ENCODE measurements at places on chromosomes 1 and 21.

GRCh38 chr1:160577671-160578070 lies 1.6 kb downstream of the CD84 start:
- DNase-seq = no peak

DNA sequence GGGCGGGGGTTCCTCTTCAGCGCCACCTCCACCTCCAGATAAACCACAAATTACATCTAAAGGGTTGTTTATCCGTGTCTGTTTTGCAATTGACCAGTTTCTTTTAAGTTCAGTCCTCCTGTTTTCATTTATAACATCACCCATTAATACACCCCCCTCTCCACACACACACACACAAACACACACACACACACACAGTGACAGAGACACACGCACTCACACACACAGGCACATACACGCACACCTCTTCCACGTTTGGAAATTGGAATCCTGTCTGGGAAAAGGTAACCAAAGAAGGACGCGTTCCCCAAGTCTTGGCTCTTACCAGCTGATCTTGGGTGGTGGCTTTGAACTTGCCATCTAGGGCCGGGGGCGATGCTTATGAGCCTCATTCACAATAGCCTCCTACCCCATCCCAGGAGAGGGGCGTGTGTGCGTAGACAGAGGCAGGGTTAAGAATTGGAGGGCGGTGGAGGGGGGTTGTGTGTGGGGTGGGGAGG lies 442 bp upstream of the CSMD2 start:
- DNase-seq = no peak

- no peak for DNase-seq
Observed at GRCh38 chr1:35563166-35563565, 5.6 kb downstream of the NCDN start.

- peak; percentile 36 for DNase-seq
Observed at GRCh38 chr1:22420455-22421053, 31.1 kb upstream of the ZBTB40 start.

- no peak for DNase-seq
Observed at GRCh38 chr21:26098772-26099397, 71.7 kb downstream of the APP start.

DNA sequence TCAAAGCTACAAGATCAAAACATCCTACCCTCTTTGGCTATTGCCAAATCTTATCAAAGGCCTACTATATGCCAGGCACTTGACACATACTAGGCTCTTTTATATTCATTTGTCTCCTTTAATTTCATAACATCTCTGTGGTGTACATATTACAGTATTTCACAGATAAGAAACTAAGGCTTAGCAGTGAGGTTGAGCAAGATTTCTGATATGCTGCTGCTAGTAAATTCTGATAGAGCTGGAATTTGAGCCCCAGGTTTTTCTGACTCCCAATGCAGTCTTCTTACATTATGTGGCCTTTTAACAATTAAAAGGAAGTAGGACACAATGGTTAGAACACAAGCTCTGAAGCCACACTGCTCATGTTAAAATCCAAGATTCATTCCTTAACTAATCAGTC lies 16.8 kb downstream of the CCDC185 start:
- no peak for DNase-seq

- DNase-seq = no peak
Observed at GRCh38 chr1:35243691-35244090, 24.8 kb upstream of the ZMYM4 start.

- no peak for DNase-seq
Observed at GRCh38 chr1:94118471-94118870, 2.5 kb downstream of the ABCA4 start.

DNA sequence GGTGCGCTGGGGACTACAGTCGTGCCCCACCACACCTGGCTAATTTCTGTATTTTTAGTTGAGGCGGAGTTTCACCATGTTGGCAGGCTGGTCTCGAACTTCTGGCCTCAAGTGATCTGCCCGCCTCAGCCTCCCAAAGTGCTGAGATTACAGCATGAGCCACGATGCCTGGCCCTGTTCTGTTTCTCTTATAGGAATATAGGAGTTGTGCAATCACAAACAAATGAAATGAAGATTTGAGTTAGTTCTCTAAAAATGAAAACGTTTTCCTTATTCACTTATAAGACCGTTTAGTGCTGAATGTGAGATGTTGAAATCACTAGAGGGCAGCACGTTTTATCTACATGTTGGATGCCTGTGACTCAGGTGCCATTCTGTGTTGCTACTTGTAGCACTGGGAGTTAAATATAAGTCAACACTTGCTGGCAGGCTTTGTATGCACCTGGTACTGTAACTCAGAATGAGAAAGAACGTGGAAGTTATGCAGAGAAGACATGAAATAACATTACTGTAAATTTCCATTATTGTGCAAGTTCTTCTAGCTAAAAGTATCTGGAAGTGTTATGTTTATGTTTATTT lies 45.8 kb downstream of the MIGA1 start:
- DNase-seq = no peak

GRCh38 chr1:64107632-64108031 lies 95.8 kb upstream of the UBE2U start:
- no peak for DNase-seq

DNA sequence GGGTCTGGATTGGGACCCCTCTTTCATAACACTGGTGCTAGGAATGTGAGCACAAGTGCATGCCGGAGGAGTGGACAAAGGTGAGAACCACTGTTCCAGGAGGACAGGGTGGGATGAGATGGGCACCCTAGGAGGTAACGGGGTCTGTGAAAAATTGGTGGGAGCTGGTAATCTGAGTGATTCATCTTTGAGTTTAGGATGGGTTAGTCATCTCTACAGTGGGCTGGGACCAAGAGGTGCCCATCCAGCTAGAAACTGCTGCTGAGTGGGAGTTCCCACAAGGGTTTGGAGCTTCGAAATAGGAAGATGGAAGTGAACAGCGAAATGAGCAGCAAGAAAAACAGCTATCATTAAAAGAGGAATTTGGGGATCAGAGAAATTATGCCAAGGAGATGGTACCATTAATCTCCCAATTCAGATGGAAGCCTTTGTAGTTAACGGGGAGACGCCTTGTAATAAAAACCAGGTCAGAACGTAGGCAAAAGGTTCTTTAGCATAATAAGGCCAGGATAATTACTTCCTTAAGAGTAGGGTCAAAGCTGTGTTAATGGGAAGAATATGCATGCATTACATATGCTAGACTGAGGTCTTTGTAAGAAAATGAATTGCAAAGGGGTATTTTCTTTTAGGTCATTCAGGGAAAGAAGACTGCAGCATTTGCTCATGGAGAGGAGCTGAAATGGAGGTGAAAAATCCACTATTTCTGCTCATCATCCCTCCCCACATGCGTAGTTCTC lies 55.5 kb downstream of the OLFML3 start:
- no peak for DNase-seq

GRCh38 chr1:234437423-234438171 lies 41.4 kb downstream of the TARBP1 start:
- no peak for DNase-seq

GRCh38 chr21:16550118-16550517 lies 820.3 kb downstream of the USP25 start:
- DNase-seq = no peak

GRCh38 chr1:167168424-167168823 lies 52.3 kb upstream of the POU2F1 start:
- no peak for DNase-seq

DNA sequence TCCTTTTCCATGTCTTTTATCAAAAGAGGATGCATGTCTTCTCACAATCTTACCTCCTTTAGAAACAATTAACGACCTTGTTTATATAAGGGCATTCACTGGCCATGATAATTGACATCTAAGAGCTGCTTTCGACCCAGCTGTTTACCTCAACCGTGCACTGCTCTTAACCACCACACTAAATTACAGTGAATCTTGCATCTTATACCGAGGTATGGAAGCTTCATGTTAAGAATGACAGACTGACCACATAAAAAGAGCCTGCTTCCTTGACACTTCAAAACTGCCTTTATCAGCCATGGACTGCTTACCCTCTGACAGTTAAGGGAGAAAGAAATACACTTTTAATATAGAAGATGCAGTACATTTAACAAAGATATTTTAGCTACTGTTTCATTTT lies 301.7 kb upstream of the LYPLAL1 start:
- no peak for DNase-seq

DNA sequence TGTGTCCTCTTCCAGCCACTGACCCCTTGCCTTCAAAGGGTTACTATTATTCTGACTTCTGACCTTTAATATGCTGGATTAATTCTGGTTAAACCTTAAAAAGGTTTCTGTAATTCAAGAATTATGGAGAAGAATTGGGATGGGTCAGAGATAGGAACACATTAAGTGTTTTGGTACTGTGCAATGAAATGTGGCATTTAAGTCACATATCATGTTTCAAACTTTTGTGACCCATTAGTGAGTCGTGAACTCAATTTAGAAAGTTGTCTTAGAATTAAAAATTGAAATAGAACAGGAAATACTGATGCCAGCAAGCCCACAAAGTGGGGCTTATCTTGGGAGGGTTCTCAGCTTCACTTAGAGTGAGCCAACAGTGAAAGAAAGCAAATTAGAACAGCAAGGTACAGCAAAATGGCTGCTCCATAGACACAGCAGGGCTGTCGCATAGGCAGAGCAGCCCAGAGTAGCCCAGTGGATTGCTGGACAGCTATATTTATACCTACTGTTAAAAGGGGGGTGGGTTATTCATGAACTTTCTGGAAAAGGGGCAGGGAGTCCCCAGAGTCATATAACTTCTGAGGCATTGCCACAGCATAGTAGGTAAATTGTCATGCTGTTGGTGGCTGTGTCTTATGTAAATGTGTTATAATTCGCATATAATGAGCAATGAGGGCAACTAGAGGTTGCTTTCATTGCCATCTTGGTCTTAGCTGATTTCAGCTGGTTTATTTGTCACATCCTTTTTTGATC lies 10.5 kb downstream of the SCP2 start:
- no peak for DNase-seq

DNA sequence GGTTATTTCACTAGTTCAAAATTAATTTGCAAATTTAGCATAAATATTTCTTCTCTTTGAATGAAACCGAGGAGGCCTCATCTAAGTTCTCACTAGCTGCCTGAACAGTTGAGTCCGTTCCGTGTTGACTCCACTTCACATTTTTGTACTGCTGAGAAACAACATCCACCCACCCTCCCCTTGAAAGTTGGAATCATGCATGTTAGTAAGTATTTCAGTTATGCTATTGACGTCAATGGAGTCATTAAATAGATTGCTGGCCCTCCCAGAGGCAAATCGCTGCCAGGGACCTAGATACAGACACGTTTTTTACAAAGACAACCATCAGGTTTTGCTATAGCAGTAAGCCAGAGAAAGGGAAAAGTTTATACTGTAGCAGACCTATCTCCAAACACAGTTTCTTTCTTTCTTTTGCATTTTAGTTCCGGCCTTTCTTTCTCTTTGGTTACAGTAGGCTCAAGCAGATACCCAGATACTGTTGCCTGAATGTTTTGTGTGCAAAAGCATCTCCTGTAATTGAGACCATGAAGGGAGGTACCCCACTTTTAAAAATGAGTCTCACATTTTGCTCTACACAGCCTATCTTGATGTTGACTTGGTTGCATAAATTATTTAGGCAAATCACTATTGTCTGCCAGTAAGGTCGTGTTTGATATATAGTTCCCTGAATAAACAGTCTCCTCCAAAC lies 262.6 kb upstream of the SGIP1 start:
- DNase-seq = no peak

DNA sequence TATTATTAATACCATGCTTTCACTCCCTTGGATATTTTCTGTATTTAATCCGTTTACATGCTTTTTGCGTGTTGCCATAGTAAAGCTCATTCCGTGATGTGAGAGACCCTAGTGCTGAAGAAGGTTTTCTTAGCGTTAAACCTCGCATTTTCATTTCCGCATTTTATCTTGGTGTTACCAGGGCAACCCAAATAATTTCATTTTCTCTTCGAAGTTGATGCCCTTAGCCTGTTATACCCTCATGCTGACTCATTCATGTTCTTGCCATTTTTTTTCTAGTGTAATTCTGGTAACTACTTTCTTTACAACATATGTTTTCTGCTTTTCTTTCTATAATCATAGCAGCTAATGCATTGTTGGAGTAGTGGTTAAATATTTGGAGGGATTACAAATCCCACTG lies 37.2 kb downstream of the LRRC8C start:
- DNase-seq = no peak

- DNase-seq = no peak
Observed at GRCh38 chr1:39352881-39353280, 138.6 kb upstream of the BMP8A start.

- no peak for DNase-seq
Observed at GRCh38 chr21:38388203-38388602, 110.1 kb downstream of the ERG start.

DNA sequence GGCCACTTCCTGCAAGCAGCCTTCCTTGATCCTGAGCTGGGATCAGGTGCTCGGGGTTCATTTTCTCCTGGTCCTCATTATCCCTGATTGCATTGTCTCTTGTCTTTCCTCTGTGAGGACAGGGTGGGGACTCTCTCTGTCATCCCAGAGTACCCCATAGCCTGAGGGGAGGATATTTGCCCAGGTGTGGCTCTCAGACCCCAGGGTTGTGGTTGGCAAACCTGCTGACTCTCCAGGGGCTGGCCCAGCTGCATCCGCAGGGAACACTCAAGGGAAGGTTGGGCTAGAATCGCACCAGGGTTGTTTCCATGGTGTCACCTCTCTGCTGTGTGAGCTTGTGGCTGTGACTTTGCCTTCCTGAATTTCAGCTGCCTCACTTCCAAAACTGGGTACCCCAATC lies 276.8 kb upstream of the C1orf174 start:
- no peak for DNase-seq

- no peak for DNase-seq
Observed at GRCh38 chr1:14765773-14766172, 167.3 kb downstream of the KAZN start.

DNA sequence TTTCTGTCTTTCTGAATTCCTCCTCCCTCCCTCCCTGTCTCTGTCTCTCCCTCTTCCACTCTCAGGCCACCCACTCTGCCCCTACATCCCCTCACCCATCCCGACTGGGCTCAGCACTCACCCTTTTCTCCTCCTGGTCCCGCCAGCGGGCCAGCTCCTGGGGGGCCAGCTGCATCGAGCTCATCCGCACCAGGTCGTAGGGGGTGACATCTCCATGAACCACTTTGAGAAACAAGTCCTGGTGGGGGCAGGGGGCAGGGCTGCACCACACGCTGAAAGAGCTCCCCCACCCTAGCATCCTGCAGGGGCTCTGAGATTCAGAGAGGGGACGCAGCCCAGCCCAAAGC lies 17.8 kb downstream of the SPOCD1 start:
- DNase-seq = no peak

- no peak for DNase-seq
Observed at GRCh38 chr1:54851936-54852524, 35.0 kb downstream of the DHCR24 start.

GRCh38 chr1:224300346-224300745 lies 29.6 kb downstream of the NVL start:
- DNase-seq = no peak

DNA sequence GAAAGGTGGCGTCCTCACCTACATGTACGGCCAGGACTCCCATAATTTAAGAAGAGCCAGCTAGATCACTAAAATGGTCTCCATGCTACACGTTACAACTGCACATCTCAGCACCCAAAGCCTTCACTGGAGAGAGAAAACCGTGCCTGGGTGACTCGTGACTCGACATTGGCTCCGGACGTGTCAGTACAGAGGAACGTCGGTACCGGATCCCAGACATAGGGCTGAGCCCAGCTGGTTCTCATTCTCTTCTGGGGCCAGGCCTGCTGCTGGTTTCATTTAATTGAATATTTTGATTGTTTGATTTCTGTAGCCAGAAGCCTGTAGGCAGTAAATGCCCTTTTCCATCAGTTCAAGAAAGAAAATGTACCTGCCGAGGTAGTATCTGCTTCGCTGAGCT lies 93.1 kb downstream of the HHIPL2 start:
- DNase-seq = no peak

GRCh38 chr1:47412437-47412836 lies 3.6 kb upstream of the FOXE3 start:
- no peak for DNase-seq
